ENCODE measurements at places on chromosomes 12 and 14.

DNA sequence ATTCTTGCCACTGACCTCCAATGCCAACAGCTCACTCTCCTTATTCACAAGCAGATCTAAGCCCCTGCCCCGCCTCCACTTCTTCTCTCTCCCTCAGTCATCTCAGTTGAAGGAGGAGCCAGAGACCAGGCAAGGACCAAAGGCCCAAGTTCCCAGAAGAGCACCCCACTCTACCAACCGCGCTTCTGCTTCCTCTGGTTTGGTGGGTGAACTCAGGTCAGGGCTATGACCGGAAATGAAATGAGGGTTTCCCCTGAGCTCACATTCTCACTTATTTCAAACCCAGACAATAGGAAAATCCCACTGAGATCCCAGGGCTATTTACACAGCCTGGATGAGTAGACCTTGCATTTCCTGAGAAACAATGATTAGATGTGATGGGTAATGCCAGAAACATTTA lies 9.9 kb downstream of the DPF3 start:
- no peak for DNase-seq

GRCh38 chr12:16606201-16606849 lies 363 bp upstream of the LMO3 start:
- DNase-seq: no peak

DNA sequence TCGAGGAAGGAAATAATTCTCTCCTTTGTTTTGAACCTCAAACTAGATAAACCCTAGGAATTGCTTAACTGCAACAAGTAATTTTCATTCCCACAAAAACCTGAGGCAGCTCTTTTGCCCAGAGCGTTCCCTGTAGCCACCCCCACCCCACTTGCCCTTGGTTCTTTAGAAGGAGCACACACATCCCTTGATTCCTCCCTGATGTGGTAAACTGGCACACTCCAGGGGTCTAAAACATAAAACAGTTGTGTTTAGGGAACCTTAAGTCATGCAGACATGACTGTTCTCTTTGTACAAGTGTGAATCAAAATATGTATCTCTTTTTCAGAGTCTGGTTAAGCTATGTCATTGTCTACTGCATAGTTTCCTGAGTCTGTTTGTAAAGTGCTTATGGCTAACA lies 14.0 kb downstream of the MAPK1IP1L start:
- DNase-seq: no peak

- DNase-seq: no peak
Observed at GRCh38 chr14:52801014-52801712, 9.8 kb upstream of the GNPNAT1 start.

DNA sequence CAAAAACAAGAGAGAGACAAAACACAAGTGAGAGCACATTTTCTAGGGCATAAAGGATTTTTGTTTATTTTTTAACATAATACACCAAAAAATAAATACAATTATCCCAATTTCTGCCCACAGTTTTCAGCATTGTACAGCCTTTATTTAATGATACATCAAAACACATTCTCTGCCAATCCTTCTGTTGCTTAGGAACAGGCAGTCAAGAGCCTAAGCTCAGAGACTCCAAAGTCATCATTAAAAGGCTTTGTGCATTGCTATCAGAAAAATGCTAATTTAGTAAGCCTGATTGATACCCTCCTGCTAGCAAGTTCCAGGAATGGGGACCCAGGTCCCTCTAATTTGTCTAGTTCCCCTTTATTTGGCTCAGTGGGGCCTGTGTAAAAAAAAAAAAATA lies 536.5 kb downstream of the RPS29 start:
- DNase-seq: no peak
